ENCODE measurements at places on chromosomes 3 and 15.

DNA sequence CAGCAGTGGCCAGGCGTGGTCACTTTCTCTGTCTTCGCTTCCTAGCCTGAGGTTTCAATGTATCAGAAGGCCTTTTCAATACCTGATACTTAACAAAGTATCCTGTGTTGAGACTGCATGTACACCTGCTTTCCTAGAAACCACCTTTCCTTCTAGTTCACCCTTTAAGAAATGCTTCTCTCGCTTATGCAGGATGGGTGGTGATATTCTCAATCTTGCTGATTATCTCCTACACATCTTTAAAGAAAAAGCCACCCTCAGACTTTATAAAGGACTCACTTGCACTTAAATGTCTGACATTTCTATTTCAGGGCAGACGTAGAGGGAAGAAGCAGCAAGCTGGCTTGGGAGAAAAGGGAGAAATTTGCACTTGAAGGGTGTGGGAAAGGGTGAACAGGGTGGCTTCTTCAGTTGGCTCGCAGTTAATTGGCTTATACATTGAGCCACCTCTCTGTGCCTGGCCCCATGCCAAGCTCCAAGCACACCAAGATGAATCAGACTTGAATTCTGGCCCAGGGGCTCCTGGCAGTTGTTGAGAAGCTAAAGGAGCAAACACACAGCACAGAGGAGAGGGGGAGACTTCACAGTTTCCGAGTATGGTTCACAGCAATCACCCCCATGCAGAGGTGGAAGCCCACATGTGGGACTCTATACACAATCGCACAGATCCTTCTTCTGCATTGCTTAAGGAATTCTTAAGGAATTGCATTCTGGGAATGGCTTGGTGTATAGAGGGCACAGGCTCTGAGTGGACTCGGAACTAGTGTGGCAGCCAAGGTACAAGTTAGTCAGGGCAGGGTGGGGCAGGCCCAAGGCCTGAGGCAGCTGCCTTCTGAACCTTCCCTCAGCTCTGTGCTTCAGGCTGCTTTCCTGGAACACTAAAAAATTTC is 1.3 kb downstream of the ARL6IP5 start:
- no peak overlapping the region for H3K27ac ChIP-seq
- H3K27me3 ChIP-seq, result no peaks in the 10 kb centered on the region
- H3K36me3 ChIP-seq, result no peaks in the 10 kb centered on the region

DNA sequence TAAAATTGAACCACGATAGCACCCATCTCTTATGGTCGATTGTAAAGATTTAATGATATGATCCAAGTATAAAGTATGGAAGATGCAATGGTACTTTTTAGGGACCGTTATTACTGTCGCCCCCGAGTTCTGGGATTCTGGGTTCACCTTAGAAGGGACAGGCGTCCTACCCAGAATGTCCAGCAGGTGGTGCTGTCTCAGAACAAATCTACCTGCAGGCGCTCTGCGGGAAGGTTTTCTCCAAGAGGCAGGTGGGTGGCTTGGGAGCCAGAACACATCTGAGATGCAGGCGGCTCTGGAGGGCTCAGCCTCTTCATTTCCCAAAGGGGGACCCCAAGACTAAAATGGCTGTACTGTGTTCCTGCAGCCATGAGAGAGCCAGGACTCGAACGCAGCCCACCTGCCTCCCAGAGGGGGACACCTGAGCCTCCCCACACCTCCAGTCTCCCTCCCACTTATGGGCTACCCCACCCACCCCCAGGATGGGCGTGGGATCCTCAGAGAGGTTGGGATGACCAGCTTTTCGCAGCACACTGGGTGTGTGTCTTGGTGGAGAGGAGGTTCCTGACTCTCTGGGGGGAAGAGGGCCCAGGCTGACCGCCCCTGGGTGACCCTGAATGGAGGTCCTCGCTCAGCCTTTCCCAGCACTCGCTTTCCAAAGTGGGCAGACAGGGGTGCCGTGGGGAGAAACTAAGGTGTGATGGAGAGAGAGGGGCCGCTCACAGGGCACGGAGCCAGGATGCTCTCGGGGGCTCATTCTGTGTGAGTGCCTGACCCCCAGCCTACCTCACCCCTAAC is 28.1 kb upstream of the CORO2B start:
- DNase-seq, result peak; percentile 57
- H3K4me1 ChIP-seq, result no peaks in the 10 kb centered on the region
- H3K27ac ChIP-seq, result no peak overlapping the region
- no peaks in the 10 kb centered on the region for H3K36me3 ChIP-seq

- H3K27ac ChIP-seq, result no peak overlapping the region
- no peaks in the 10 kb centered on the region for H3K36me3 ChIP-seq
- no peak overlapping the region for H3K4me3 ChIP-seq
Measured at GRCh38 chr3:139745831-139746230, 68.1 kb upstream of the NMNAT3 start.

GRCh38 chr15:50653156-50653743 is 33.3 kb downstream of the TRPM7 start:
- no peak overlapping the region for H3K4me3 ChIP-seq
- H3K4me1 ChIP-seq, result no peaks in the 10 kb centered on the region
- DNase-seq, result no peak
- no peaks in the 10 kb centered on the region for H3K27me3 ChIP-seq

- no peaks in the 10 kb centered on the region for H3K4me1 ChIP-seq
- no peaks in the 10 kb centered on the region for H3K27me3 ChIP-seq
- DNase-seq, result no peak
- H3K4me3 ChIP-seq, result no peak overlapping the region
Measured at GRCh38 chr3:174951034-174951433, 91.9 kb downstream of the NAALADL2 start.
